Amygdala (tissue), 56 donors: ENCODE measurements at places on chromosomes 4 and X.

DNA sequence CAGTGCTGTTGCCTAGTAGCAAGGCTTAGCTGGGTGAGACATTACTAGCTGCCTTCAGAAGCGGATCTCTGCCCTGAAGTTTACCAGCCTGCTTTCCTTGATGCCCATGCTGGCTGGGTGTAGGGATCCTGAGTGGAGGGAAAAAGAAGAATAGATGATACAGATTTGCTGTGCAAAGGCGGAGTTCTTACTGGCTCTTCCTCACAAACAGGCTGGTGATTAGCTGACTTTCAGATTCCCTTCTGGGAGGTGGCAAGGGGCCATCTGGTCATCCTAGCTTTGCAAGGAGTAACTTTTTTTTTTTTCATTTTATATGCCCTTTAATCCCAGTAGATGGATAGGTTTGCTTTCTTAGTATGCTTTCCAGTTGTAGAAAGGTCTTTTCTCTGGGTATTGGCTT is 44.8 kb downstream of the SMARCA5 start:
- DNase-seq: no peak

- no peak for DNase-seq
Observed at GRCh38 chr4:127463883-127464282, 168.9 kb upstream of the INTU start.

DNA sequence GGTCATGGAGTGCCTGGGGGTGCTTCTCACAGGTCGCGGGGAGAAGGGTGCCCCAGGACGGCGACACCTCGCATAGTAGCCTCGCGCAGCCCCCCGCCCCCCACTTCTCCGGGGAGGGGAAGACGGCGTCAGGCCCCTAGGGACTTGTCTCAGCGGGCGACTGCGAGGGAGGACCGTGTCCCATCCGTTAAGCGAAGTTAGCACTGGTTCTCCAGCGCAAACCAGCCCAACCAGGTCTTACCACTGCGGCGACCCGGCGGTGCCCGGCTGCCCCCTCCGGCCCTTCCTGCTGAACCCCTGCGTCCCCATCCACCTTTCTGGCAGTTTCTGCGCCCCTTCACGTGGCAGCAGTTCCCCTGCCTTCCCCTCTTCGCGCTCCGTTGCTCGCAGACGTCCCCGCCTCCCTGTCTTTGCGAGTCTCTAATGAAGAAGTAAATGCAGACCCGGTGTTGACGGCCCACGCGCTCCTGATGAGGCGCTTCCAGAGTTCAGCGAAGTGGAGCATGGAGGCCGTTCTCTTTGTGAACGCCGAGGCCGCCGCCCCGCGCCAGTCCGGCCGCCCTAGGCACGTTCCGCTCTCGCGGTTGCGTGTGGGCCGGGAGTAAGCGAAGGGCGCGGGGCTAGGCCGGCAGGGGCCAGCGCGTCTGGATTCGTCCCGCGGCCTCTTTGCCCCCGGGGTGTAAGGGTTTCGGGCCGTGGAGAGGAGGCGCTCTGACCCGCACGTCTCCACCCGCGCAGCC is 3.0 kb downstream of the SLIT2 start:
- no peak for DNase-seq

DNA sequence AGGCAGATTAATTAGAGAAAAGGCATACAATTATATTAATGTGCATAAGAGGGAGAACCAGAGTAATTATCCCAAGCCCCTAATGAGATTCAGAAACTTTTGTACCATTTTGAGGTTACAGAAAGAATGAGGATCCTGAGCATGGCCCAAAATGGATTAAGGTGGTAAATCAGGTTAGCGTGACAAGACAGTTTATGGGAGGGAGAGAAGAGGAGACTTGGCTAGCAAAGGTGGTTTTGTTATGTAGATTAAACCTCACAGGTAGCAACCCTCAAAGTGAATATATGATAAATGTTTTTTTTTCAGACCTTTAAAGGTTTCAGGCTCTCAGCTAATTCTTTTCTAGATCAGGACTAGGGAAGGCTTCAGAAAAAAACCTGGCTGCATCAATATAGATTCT is 781.8 kb downstream of the FAM133A start:
- DNase-seq: no peak

DNA sequence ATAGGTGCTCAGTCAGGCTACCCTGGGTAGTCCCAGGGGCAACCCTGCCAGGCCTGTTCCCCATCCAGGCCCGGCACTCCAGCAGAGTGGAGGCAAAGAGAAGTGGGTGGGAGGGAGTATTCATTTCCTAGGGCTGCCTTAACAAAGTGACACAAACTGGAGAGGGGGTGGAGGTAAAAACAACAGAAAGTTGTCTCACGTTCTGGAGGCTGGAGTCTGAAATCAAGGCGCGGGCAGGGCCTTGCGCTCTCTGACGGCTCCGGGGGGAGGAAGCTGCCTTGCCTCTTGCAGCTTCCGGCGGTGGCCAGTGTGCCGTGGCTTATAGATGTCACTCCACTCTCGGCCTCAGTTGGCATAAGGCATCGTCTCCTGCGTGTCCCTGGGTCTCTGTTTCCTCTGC is 90.8 kb downstream of the DCTD start:
- DNase-seq: no peak

- no peak for DNase-seq
Observed at GRCh38 chr4:153809307-153809706, 20.4 kb upstream of the SFRP2 start.

DNA sequence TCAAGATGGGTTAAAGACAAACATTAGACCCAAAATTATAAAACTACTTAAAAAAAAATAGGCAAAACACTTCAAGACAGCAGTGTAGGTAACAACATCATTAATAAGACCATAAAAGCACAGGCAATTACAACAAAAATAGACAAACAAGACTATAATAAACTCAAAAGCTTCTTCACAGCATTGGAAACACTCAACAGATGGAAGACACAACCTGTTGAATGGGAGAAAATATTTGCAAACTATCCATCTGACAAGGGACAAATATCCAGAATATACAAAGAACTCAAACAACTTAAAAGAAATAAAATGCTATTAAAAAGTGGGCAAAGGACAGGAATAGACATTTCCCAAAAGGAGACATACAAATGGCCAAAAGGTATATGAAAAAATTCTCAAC is 170.7 kb downstream of the HHIP start:
- no peak for DNase-seq

GRCh38 chrX:66633541-66633940 is 5.3 kb downstream of the EDA2R start:
- no peak for DNase-seq

- DNase-seq: no peak
Observed at GRCh38 chr4:184699941-184700340, 34.0 kb downstream of the CENPU start.

GRCh38 chrX:7351926-7352325 is 204.0 kb upstream of the PUDP start:
- no peak for DNase-seq

- no peak for DNase-seq
Observed at GRCh38 chr4:101846550-101846949, 56.0 kb downstream of the BANK1 start.

DNA sequence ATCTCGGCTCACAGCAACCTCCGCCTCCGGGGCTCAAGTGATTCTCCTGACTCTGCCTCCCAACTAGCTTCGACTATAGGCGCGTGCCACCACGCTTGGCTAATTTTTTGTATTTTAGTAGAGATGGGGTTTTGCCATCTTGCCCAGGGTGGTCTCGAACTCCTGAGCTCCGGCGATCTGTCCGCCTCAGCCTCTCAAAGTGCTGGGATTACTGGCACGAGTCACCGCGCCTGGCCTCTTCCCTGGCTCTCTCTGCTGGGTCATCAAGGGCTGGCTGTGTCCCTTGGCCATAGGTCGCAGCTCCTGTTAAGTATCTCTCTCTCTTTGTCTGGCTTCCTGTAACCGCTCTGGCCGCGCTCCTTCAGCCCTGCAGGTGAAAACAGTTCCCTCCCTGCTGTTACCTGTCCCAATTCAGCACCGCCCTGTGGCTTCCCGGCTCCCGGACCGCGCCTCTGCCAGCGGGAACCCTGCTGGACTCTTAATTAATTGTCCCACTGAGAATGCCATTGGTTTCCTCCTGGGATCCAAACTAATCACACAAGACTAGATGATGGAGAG is 1.3 kb upstream of the RGS12 start:
- no peak for DNase-seq

DNA sequence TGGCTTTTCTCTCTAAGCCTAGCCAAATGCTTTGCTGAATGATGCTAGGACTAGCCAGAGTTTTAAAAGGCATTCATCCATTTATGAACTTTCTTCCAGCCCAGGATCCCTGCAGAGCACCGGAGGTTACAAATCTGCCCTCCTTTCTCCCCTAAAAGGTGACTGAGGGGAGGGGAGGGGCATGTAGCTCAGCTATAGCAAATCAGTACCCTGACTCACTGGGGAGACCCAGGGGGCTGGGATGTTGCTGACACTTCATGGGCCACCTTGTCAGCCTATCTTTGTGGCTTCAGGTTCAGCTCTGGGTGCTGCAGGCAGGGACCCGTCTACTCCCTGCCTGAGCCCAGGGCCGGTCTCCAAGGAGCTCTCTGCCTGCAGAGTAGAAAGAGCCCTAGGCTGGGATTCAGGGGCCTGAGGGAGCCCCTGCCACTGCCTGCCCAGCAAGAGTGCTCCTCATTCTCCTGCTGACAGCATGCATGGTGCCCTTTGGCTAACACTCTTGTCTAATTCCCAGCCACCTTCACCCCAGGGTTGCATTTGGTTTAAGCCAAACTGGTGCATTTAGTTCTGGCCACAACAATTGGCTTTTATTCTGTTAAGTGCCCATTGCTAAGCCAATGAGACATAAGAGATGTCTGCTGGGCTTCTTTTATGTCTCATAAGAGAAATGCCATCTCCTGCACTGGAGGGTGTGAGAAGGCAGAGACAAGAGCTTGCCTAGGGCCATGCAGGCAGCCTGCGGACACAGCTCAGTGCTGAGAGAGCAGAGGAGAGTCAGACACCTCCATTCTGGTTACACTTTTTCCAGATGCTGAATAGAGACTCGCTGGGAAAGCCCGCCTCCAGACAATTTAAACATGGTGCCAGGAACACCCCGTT is 11.9 kb upstream of the UBA6 start:
- DNase-seq: no peak

GRCh38 chrX:46588263-46588662 is 14.7 kb downstream of the CHST7 start:
- DNase-seq: peak; percentile 12

GRCh38 chr4:53732661-53733060 is 141.4 kb upstream of the LNX1 start:
- DNase-seq: no peak

DNA sequence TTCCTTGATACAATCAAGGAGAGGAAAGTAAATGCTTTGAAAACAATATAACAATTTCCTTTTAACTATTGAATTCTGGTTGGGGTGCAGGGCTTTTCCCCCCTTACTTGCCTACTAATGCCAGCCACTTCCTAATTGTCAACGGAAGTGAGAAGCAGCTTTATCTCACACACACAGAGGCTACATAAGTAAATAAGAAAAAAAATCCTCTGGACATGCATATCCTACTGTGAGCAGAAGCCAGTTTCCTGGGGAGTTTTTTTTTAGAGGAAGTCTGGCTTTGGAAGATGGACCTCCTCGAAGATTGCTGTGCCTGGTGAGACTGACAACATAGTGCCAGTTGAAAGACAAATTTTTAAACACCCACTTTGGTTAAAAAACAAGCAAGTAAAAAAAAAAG is 180.6 kb downstream of the OPHN1 start:
- no peak for DNase-seq

DNA sequence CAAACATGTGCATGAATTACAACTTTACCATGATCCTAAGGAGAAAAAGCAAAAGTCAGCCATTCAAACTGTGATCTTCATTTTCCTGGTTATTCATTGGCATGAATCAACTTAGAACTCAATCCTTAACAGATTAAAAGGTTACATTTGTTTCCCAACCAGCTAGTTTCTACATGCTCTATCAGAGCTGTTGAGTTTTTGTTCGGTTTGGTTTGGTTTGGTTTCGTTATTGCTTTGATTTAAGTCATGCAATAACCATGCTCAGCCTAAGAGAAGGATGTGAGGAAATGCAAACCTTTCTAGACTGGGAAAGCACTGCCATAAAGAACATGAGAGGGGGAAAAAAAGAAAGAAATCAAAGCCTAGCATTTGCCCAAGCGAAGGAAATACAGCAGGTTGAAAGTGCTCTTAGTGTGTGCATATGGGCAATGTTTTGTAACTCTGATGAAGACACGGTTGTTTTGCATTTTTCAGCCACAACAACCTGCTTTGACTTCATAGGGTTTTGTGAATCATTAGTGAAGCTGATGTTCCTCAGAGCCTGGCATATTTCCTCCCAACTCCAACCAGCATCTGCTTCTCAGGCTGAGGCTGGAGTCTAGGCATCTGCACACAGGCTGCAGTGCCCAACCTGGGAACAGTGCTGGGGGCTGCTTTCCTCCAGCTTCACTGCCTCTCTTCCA is 234.3 kb downstream of the ZNF674 start:
- no peak for DNase-seq

- DNase-seq: no peak
Observed at GRCh38 chr4:13203101-13203500, 281.0 kb downstream of the RAB28 start.

DNA sequence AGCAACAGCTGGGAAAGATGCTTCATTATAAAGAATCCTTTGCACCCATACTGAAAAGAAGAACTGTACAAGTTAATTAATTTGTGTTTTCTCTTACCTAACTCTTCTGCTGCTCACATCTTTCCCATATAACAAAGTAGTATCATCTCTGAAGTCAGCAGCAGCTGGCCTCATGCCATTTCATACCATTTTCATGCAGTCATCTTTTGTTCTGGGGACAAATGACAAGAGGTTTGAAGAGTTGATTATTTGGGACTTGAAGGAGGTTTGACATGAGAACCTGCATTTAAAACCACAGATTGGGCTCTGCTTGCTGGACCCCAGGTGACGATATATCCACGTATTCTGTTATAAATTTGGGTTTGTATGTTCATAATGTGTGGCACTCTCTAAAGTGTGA is 430.3 kb downstream of the SPRY1 start:
- no peak for DNase-seq

GRCh38 chrX:48794911-48795515 is 6.9 kb upstream of the HDAC6 start:
- no peak for DNase-seq

GRCh38 chr4:96993560-96993959 is 1149.7 kb downstream of the STPG2 start:
- no peak for DNase-seq

GRCh38 chr4:16775411-16776154 is 122.9 kb downstream of the LDB2 start:
- DNase-seq: no peak

DNA sequence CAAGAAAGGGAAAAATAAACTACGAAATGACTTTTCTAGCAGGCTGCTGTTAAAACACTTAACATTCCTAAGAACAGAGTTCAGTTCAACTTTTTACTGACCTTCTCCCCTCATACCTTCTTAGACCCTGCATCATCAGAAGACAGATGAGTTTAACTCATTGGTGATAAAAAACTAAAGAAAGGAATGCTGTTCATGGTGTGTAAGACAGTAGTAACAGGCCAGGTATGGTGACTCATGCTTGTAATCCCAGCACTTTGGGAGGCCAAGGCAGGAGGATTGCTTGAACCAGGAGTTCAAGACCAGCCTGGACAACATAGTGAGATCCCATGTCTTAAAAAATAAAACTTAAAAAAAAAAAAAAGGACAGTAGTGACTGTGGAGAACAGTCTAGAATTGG is 16.2 kb downstream of the RBM47 start:
- DNase-seq: no peak
